Muscle of arm (tissue), 14 donors: ENCODE measurements at places on chromosomes 2 and 18.
A peak's percentile ranks its signal among the peaks of the same experiment; 100 is the strongest.

- no peak for DNase-seq
Observed at GRCh38 chr2:95388091-95388692, 14.3 kb upstream of the FAHD2A start.

DNA sequence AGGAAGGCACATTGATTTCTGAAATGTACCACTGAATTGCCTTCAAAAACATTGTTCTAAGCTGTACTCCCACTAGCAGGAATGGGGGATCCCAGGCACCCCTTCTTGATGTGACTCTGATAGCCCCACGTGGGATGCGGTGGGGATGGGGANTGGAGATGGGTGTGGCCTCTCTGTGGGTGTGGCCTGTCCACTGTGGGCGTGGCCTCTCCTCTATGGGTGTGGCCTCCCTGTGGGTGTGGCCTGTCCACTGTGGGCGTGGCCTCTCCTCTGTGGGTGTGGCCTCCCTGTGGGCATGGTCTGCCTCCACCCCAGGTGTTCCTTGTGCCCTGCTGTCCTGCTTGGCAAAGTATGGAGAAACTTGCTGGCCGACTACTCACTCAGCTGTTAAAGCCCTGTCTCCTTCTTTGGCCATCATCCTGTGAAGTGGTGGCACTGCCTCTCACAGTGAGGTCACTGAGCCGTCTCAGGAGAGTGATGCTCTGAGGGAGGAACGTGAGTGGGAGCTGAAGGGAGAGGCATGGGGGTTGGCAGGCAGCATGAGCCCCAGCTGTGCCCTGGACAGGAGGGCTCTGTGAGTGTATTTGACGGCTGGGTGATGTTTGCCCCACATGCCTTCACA is 6.7 kb upstream of the PARD6G start:
- no peak for DNase-seq

- DNase-seq = peak; percentile 43
Observed at GRCh38 chr2:8544786-8545694, 136.8 kb upstream of the ID2 start.

DNA sequence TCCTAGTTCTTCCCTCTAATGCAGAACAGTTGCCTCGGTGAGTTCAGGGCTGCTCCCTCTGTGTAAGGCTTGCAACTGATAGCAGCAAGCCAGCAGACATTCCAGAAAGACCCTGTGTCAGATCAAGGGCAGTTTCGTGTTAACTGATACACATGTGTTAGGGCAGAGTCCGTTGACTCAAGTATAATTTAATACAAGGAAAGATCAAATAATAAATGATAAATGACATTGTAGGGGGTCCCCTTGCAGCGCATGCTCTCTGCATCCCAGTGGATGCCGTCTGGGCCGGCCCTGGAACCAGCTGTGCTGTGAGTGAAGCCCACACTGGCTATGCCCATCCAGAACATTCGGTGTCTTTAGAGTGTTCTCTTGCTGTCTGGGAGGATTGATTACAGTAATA is 180.3 kb downstream of the AGAP1 start:
- no peak for DNase-seq

GRCh38 chr2:239629926-239630617 is 229.3 kb upstream of the HDAC4 start:
- DNase-seq = peak; percentile 13

DNA sequence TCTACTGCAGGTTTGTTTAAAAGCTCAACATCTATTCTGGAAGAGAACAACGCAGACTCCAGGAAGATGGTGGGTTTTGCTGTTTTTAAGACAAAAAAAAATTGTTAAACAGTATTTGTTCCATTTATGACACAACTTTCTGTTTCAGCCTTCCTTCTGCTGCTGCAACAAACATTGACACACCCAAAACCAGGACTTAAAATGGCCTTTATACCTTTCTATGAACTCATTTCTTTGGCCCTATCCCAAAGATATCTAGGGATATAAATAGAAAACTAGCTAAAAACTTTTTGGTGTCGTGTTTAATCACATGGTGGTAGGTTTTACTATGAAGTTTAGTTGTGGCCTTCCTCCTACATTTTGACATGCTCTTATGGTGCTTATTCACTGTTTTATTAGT is 964 bp upstream of the GALNT3 start:
- DNase-seq = no peak

DNA sequence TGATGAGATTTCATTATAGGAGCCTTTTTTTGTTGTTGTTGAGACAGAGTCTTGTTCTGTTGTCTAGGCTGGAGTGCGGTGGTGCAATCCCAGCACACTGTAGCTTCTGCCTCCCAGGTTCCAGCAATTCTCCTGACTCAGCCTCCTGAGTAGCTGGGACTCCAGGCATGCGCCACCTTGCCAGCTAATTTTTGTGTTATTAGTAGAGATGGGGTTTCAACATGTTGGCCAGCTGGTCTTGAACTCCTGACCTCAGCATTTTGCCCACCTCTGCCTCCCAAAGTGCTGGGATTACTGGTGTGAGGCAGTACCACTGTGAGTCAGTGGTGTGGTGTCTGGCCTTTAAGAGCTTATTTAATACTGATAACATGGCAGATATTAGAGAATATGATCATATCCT is 60.1 kb downstream of the MOB4 start:
- DNase-seq = no peak

DNA sequence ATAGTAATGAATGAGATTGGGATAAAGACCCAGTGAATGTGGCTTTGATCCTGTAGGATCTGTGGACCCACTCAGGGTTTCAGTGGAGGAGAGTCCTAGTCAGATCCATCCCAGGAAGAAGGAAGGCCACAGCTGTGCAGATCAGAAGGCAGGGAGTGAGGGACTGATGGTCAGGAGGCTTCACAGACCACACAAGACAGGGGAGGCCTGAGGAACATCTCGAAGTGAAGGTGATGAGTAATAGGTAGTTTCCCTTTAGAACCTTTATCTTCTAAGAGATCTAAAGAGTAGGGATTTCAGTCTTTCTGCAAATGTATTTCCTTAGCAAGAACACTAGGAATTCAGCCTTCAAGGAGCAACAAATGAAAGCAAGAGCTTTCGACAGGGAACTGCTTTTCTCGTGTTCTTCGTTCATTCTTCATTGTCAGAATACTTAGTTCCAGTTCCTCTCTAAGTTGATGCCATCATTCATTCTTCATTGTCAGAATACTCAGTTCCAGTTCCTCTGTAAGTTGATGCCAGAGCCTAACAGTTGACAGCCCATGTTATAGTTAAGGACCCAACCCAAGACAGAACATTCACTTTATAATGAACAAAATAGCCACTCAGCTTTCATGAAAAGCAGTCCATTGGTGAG is 150.2 kb upstream of the EPAS1 start:
- no peak for DNase-seq

- no peak for DNase-seq
Observed at GRCh38 chr2:212914392-212914791, 237.0 kb downstream of the IKZF2 start.

DNA sequence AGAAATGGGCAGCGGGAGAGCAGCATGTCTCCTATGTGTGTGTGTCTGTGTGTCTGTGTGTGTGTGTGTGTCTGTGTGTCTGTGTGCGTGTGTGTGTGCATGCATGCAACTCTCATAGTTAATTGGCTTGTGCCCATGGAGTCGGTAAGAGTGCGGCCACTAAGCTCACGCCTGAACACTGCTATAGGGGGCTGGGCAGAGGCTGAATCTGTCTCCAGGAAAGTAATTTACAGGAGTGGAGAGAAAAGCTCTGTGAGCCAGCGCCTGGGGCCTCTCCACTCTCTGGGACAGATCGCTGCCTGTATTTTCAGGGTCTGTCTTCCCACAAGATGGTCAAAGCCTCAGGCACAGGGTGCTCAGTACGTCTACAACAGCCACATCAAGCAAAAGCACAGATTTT is 553.4 kb downstream of the TNS1 start:
- no peak for DNase-seq

- no peak for DNase-seq
Observed at GRCh38 chr2:100141906-100142305, 484 bp downstream of the AFF3 start.

DNA sequence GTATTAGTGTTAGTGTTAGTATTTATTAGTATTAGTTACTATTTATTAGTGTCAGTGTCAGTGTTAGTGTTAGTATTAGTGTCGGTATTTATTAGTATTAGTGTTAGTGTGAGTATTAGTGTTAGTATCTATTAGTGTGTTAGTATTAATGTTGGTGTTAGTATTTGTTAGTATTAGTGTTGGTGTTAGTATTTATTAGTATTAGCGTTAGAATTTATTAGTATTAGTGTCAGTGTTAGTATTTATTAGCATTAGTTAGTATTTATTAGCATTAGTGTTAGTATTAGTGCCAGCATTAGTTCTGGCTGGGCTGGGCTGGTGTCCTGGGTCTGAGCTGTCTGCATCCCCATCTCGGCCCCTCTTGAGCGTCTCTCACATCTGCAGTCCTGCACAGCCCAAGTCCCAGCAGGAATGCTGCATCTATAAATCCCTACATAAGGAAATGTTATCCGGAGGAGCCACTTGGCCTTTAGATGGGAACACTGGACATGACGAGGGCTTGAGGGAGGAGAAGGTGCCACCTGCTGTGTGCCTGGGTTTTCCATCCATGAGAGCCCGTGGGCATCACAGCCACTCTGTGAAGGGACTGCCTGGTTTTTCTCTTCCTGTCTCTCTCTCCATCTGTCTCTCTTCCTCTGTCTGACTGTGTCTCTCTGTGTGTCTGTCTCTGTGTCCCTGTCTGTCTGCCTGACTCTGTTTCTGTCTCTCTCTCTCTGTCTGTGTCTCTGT is 33.6 kb downstream of the TWIST2 start:
- no peak for DNase-seq

GRCh38 chr2:237122214-237122666 is 36.6 kb downstream of the COPS8 start:
- DNase-seq = peak; percentile 36

GRCh38 chr2:185990861-185991525 is 252.4 kb downstream of the FSIP2 start:
- no peak for DNase-seq

DNA sequence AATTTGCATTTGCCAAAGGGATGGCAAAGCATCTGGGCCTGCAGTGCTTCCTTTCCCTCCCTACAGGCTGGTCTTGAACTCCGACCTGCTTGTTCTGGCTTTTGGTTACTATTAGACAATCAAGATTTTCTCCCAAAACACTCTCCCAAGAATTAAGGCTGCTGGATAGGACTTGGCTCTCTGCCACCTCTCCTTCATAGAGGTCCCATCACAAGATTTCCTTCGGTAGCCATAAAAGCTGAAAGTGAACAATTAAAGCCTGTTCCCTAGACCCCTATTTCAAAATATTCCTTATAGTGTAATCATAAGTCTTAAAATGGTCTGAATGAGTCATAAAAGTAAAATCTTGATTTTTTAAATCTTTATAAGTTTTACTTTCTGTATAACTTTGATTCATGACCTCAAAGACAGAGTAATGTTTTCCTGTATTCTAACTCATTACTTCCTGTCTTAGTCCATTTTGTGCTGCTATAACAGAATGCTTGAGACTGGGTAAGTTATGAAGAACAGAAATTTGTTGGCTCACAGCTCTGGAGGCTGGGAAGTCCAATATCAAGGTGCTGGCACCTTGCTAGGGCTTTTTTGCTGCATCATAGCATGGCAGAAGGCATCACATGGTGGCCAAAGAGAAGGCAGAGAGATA is 37.8 kb upstream of the TNP1 start:
- DNase-seq = no peak

- no peak for DNase-seq
Observed at GRCh38 chr18:79117385-79117784, 48.2 kb downstream of the ATP9B start.

DNA sequence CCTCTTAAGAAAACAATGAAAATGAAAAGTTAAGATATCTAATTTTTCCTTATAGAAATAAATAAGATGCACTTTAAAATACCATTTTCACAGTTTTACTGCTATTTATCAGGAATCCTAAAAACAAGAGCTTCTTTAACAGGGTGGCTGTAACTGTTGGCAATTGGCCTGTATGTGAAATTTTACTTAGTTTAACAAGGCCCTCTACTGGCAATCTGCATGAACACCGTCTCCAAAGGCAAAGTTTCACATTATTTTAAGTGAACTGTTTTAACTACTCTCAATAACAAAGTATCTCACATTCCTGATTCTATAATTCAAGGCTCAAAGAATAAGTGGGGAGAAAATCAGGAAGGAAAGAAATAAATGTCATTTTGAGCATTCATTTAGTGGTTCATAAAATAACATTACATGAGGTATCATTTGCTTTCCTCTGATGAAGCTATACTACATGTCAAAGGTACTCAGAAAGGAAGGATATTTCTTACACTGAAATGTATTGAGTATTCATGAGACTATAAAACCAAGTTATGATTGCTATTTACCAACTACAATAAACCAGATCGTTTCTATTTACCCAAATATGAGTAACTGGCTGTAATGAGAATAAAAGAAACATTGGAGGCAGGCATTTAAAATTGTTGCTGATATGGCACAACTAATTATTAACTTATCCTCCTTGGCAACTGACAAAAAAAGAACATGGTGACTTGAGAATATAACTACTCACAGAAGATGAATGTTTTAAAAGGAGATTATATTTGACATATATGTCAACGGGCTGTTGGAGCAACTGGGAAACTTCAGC is 7.0 kb downstream of the NCKAP5 start:
- peak; percentile 78 for DNase-seq

GRCh38 chr2:95042472-95043271 is 17.2 kb downstream of the MAL start:
- no peak for DNase-seq

DNA sequence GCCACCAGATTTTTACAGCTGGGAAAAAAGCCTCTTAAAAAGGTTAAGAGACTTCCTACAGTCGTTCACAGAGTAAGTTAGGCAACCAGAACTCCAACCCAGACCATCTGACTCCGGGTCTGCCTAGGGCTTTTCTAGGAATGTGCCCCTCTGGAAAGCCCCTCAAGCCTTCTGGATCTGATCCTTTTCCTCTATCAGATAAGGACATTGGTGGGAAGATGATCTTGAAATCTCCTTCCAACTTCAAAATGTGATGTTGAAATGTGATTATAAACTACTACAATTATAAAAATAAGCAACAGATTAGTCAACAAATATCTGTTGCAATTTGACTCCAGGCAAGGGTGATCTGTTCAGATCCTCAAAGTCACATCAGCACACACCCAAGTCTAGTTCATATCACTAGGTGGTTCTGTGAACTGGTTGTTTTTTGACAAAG is 270.4 kb downstream of the ARHGAP15 start:
- no peak for DNase-seq

GRCh38 chr2:113081488-113082210 is 13.9 kb downstream of the IL1F10 start:
- DNase-seq = no peak

- DNase-seq = no peak
Observed at GRCh38 chr2:133497270-133497893, 70.9 kb downstream of the NCKAP5 start.

- DNase-seq = no peak
Observed at GRCh38 chr2:28454016-28454930, 41.6 kb upstream of the PLB1 start.

DNA sequence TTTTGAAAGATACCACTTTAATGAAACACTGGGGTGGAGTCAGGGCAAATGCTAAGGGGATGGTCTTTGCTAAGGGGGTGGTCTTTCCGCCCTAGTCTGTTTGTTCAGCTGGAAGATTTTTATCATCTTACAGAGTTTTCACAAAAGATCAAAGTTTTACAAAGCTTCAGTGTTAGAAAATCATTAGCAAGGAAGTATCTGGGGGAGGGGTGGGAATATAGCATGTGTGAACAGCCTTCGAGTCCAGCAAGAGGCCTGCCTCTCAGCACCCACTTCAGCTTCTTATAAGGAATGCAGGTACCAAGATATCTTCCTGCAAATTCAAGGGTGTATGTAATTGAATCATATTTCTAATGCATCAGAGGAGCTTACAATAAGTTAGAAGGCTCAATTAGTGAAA is 112.9 kb downstream of the RAPGEF4 start:
- DNase-seq = no peak
